ENCODE measurements at places on chromosomes 4 and X.

DNA sequence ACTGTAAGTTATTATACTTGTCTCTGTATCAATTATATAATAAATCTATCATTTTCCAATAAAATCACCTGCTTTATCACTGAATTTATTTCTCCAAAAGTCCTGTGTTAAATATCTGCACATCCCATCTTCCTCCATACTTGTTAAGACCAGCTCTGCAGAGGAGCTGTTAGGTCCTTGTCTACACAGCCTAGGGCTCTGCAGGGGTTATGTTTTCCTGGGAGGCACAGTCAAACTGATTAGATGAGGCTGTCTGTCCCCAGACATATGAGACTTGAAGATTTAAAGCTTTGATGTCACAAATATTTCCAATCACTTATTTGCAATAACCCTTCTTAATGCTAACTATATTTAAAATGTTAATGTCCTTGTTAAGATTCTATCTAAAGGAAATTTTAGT is 446.8 kb downstream of the TRAM1L1 start:
- DNase-seq = no peak

DNA sequence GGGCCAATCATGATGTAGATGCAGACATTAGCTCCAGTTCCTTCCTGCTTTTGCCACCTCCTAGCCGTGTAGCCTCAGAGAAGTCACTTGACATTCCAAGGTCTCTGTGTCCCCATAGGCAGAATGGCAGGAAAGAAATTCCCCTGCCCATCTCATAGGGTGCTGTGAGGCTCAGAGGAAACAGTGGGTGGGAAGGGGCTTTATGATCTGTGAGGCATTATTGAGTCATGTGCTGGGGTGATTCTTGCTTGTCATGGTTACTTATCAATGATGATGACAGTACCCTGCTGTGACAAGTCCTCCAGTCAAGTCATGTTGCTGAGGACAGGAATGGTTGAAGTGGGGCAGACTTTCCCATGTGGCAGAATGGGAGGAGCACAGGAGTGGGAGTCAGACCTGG is 63.7 kb downstream of the MSX1 start:
- no peak for DNase-seq

DNA sequence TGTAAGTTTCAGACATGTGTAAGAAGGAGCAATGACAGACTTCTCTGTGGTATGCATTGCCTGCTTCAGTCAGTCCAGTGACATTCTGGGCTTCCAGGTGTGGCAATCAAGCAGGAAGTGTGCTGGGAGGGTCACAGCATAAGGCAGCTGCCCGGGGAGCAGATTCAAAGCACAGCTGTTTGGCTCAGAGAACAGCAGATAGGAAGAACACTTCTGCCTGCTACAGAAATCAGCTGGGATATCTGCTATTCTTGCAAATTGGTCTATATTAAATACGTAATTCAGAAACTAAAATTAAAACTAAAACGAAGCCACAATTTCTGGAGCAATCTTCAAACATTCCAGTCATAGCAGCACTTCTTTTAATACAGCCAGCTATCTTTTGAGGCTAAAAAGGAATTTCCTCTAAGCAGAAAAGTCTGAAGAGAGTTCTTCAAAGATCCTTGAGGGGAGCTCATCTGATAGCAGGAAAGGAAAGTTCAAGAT is 47.5 kb upstream of the GALNT7 start:
- DNase-seq = no peak

DNA sequence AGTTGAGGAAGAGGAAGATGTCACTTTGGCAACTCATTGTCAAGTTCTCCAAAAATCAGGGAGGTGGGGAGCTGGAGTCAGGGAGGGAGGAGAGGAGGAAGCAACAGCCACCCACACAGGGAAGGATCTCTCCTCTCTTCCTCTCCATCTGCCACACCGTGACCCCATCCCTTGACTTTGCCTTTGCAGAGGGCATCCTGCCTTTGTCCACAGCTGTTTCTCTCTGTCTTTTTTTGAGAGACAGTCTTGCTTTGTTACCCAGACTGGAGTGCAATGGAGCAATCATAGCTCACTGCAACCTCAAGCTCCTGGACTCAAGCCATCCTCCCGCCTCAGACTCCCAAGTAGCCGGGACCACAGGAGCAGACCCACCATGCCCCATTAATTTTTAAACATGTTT is 276.0 kb downstream of the SHOX start:
- no peak for DNase-seq

- DNase-seq = no peak
Measured at GRCh38 chr4:140867356-140867755, 111.2 kb upstream of the TBC1D9 start.

DNA sequence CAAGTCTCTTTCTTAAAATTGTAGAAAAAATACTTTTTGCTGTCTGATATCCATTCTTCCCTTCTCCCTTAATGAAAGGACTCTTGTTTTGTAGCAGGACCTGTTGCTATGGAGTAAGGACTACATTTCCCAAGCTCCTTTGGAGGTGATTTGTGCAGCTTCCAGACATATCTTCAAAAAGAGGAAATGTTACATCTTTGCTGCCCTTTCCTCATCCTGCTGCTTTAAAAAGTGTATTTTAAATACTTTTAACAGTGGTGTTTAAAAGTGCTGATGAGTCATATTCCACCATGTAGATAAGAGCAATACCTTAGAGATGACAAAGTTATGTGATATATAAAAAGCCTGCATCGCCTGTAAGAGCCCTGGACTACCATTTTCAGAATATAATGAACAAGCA is 98.7 kb downstream of the CFAP299 start:
- DNase-seq = no peak

DNA sequence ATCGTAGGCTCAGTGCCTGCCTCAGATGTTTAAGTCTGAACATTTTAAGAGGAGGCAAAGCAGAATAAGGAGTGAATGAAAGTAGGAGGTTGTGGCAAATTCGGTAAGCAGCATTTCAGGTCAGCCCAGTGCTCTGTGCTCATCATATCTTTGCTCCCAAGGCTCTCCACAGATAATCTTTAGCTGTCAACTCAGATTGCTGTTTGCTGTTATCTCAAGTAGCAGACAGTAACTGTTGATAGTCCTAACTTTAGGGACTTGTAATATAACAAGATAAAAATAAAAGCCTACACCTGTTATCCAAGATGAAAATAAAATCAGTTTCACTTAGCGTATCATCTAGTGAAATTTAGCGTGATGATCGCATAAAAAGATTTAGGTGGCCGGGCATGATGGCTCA is 18.6 kb upstream of the CLTRN start:
- no peak for DNase-seq
